ENCODE measurements at places on chromosomes 16 and 17. TPM values are rescaled to one million over a fixed set of nuclear protein-coding genes. Genes with fewer than 3 reads are reported as not detected.

GRCh38 chr16:47229053-47230050, 85.6 kb upstream of the NETO2 start:
- no peak overlapping the region for H3K27ac ChIP-seq
- no peaks in the 10 kb centered on the region for H3K4me1 ChIP-seq
- H3K36me3 ChIP-seq, result no peaks in the 10 kb centered on the region
- no peak for DNase-seq
- no peaks in the 10 kb centered on the region for H3K27me3 ChIP-seq

DNA sequence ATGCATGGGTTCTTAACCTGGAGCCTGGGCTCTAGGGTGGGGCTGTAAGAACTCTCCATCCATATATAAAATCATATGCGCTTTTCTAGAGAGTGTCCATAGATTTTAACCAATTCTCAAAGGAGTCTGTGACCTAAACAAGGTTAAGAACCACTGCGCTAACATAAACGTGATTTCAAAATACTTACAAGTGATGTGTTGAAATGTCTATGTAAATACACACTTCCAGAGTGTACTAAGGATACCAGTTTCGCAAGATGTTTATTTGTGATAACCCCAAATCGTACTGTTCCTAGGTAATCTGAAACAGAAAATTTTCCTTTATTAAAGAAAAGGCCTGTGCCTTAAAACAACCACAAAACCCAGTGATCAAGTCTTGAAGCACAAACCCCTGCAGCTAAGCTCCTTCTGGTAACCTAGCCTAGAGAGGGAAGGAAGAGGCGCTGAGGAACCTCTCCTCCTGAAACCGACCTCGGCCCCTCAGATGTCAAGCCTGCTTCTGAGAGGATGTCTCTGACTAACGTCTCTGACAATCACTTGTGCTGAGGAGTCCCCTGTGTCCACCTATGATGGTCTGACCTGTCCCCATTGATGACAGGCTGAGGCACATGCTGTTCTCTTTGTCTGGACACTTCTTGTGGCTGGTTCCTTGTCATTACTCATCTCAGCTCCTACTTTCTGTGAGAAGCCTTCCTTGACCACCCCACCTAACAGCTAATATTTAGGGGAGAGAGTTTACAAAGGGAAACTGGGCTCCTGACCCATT, 32.2 kb downstream of the SNN start:
- DNase-seq, result peak; percentile 42
- H3K4me3 ChIP-seq, result no peak overlapping the region
- no peaks in the 10 kb centered on the region for H3K27me3 ChIP-seq
- peaks cover 37% of the 10 kb centered on the region for H3K36me3 ChIP-seq
- H3K27ac ChIP-seq, result peak overlapping the region; percentile 1

GRCh38 chr17:75404731-75405364, 630 bp downstream of the GRB2 start:
- H3K4me3 ChIP-seq, result peak overlapping the region; percentile 83
- H3K27ac ChIP-seq, result peak overlapping the region; percentile 83
- peaks cover 4% of the 10 kb centered on the region for H3K4me1 ChIP-seq
- no peaks in the 10 kb centered on the region for H3K36me3 ChIP-seq
- no peaks in the 10 kb centered on the region for H3K27me3 ChIP-seq

DNA sequence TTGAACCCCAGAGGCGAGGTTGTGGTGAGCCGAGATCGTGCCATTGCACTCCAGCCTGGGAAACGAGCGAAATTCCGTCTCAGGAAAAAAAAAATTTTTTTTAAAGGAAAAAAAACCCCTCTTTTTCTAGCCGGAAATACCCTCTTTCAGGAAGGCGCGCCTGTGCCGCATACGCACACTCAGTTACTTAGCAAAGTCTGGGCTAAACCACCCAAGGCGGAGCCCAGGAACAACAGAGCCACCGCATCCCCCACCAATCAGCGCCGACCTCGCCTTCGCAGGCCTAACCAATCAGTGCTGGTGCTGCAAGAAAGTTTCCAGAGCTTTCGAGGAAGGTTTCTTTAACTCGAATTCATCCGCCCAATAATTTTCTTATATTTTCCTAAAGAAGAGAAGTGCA, 510.4 kb downstream of the KCNJ18 start:
- H3K27me3 ChIP-seq, result no peaks in the 10 kb centered on the region
- H3K4me3 ChIP-seq, result no peak overlapping the region
- no peaks in the 10 kb centered on the region for H3K4me1 ChIP-seq
- no peak for DNase-seq
- H3K36me3 ChIP-seq, result no peaks in the 10 kb centered on the region

DNA sequence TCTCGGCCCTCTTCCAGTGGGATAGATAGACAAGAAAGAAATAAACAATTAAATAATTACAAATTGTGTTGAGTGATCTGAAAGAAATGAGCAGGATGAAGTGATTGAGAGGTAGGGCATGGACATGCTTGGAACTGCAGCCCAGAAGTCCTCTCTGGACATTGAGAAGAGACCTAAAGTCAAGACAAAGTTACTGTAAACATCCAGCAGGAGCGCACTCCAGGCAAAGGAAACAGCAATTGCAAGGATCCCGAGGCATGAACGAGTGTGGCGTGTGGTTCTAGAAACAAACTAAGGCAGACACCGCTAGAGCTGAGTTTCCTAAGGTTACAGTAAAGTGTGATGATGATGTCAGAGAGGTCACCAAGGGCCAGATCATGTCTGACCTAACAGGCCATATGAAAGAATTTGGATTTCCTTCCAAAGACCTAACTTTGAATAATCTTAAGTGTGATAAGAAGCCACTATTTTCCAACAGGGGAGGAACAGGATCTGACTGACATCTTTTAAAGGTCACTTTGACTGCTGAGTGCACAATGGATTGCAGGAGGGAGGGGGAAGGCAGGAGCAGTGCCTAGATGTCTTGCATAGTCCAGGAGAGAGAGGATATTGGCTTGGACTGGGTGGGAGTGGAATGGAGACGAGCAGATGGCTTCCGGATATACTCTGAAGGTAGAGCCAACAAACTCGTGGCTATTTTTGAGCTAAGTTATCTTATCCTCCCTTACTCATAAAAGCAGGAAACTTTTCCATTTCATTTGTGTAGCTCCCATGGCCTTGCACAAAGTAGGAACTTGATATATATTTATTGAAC, 19.0 kb downstream of the ABCC12 start:
- H3K4me1 ChIP-seq, result peaks cover 2% of the 10 kb centered on the region
- DNase-seq, result no peak
- H3K27me3 ChIP-seq, result no peaks in the 10 kb centered on the region
- H3K27ac ChIP-seq, result no peak overlapping the region

GRCh38 chr17:48952904-48953303, 8.3 kb upstream of the SNF8 start:
- peaks cover 3% of the 10 kb centered on the region for H3K4me1 ChIP-seq
- DNase-seq, result no peak
- H3K27ac ChIP-seq, result no peak overlapping the region
- H3K36me3 ChIP-seq, result no peaks in the 10 kb centered on the region

GRCh38 chr16:59733321-59733720, 999.2 kb upstream of the GOT2 start:
- no peaks in the 10 kb centered on the region for H3K27me3 ChIP-seq
- H3K4me3 ChIP-seq, result no peak overlapping the region
- no peaks in the 10 kb centered on the region for H3K36me3 ChIP-seq
- no peaks in the 10 kb centered on the region for H3K4me1 ChIP-seq

DNA sequence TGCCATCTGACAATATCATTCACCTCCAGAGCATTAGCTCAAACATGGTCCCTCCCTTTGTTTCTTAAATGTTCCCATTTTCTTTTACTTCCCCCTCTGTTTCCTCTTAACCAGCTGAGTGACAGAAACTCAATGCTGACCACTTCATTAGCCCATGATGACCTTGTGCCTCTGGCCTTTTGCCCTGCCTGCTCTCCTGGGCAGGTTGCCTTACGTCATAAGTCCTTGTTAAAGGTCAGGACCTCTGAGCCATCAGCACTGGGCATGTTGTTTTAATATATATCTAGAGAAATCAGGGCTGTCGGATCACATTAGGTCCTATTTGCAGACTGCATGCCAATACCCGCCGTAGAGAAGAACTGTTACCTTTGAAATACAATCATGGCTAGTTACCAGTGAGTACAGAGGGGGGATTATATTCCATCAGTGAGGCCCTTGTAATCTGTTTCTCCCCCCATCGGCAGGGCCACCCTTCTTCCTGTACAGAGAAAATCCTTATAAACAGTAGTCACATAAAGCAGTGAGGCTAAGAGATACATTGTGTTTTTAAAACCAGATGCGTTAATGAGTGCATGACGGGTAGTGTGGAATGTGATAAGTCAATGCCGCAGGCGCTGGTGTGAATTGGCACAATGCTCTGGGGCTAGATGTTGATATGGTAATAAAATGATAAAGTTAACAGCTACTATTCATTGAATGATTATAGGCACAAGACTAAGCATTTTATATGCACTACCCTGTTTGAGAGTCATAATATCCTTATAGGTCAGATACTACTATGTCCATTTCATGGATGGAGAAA, 94.3 kb upstream of the ZFHX3 start:
- H3K27me3 ChIP-seq, result peaks cover 15% of the 10 kb centered on the region
- no peaks in the 10 kb centered on the region for H3K4me1 ChIP-seq
- no peaks in the 10 kb centered on the region for H3K36me3 ChIP-seq
- no peak for DNase-seq

DNA sequence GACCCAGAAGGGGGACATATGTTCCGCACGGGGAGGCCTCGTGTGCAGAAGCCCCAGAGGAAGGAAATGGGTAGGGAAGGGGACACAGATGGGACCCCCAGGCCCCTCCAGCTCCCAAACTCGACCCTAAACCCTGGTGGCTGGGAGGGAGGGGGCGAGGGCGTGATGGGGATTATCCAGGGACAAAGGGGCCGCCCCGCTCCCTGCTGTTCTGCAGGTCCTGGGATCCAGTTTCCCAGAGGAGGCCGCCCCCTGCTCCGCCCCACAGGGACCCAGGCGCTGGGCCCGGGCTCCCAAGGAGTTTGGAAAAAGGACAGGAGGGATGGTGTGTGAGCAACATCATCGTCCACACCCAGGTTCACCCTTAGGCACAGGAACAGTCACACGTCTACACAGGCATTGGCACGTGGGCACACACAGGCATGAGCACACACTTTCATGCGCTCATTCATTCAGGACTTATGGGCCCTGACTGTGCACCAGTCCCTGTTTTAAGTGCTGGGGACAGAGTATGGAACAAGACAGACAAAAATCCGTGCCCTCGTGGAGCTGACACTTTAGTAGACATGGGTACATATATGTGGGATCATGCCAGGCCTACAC, 12.8 kb upstream of the FBXL19 start:
- no peak for DNase-seq
- no peaks in the 10 kb centered on the region for H3K36me3 ChIP-seq
- no peaks in the 10 kb centered on the region for H3K27me3 ChIP-seq

GRCh38 chr17:17401271-17401781, 75.5 kb upstream of the MED9 start:
- H3K4me1 ChIP-seq, result peaks cover 11% of the 10 kb centered on the region
- no peak overlapping the region for H3K4me3 ChIP-seq
- DNase-seq, result no peak
- no peak overlapping the region for H3K27ac ChIP-seq
- H3K36me3 ChIP-seq, result no peaks in the 10 kb centered on the region

DNA sequence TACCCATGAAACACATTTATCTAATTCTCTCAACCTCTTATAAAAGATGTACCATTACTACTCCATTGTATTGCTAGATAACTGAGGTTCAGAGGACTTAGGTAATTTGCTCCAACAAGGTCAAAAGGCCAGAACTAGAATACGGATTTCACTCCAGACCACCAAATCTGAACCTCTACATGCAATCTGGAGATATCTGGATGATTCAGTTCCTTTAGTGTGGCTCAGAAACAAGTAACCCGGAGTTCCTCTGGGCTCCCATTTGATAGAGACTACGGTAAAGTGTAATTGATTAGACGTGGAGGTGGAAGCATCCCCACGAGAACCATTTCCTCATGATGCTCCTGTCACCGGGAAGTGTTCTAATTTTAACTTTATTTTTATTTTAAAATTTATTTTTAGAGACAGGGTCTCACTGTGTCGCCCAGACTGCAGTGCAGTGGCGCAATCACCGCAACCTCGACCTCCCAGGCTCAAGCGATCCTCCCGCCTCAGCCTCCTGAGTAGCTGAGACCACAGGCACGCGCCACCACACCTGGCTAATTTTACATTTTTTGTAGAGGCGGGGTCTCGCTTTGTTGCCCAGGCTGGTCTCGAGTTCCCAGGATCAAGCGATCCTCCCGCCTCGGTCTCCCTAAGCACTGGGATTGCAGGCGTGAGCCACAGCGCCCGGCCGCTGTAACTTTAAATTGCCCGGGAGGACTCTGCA, 608 bp upstream of the COX10 start:
- peaks cover 3% of the 10 kb centered on the region for H3K4me1 ChIP-seq
- no peak for DNase-seq
- peak overlapping the region; percentile 86 for H3K4me3 ChIP-seq
- no peaks in the 10 kb centered on the region for H3K36me3 ChIP-seq

The OR1F1 gene
- polyA plus RNA-seq, result 0.12 TPM

Measured in IMR-90 (cell line).